BE2C (cell line): ENCODE measurements at places on chromosomes 2 and 18.

- DNase-seq, result no peak
Measured at GRCh38 chr18:2448565-2449151, 122.6 kb downstream of the METTL4 start.

DNA sequence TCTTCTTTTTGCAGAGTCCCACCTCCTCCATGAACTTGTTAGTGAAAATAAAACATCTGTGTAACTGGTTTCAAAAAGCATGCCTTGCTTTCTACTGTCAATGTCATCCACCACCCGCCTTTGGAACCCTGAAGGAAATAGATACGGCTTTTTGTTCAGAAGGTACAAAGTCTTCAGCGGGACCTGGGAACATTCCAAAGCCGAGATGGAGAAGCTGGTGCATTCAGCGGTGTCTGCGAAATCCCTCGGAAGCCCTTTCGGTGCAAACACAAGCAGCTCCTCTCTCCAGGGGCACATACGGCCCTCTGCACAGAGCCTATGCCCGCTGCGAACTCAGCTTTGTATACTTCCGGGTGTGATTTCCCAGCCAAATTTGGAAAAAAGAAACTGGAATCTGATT lies 555.8 kb upstream of the SALL3 start:
- no peak for DNase-seq

GRCh38 chr18:58254873-58255511 lies 211.0 kb downstream of the NEDD4L start:
- no peak for DNase-seq

DNA sequence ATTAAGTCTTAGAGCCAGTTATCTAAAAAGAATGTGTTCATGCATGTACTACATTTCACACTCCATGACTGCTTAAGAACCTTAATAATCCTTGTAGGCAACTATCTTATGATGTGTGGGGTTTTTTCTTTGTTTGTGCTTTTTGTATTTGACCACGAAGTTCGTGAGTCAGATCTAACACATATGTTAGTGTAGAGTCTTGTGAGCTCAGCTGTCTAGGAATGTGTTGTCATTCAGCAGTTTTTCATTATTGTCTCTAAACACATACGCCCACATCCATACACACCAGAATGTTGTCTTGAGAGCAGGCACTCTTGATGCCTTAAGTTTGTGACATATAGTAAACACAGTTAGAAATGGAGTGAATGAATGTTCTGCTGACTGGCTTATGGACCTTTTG lies 38.4 kb downstream of the CAB39 start:
- DNase-seq, result no peak

DNA sequence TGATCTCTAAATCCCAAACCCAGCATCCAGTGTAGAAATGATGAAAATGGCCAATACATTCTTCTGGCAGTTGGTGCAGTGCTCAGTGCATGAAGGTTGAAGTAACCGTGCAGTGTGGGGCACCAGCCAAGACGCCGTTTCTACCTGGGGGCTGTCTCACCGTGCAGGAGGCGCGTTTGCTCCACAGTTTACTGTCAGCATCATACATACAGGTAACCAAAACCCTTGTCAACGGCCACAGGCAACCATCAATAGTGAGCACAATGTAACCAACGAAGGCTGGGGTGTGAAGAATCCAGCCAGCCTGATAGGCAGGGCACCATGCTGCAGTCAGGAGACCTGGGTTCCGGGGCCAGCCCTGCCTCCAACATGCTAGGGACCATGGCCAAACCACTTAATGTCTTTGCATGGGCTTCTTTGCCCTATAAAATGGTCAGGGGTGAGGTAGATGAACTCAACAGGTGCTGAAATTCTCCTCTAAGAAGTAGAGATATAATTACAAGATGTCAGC lies 127.5 kb upstream of the ID2 start:
- no peak for DNase-seq
